Renal cortical epithelial cell (primary cell): ENCODE measurements at places on chromosomes 4 and X. TPM values are rescaled to one million over a fixed set of nuclear protein-coding genes. Genes with fewer than 3 reads are reported as not detected.

- no peak for DNase-seq
Measured at GRCh38 chrX:155259752-155260151, 4.5 kb downstream of the RAB39B start.

DNA sequence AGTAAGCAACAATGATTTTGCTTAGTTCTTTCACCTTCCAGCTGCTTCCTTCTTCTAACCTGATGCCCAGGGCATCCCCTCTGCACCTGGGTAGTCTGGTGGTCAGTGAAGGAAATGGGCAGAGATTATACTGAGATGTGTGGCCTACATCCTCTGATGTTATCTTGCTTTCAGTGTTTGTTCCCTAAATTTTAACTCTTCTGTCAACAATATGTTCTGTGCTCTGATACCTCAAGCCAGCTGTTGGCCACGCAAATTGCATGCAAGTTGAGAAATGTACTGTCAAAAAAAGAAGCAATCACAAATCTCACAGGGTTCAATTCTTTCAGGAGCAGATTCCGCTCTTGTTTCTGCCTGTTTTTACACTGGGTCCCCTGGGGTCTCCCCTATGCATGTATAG lies 73.8 kb downstream of the FBXW7 start:
- no peak for DNase-seq

DNA sequence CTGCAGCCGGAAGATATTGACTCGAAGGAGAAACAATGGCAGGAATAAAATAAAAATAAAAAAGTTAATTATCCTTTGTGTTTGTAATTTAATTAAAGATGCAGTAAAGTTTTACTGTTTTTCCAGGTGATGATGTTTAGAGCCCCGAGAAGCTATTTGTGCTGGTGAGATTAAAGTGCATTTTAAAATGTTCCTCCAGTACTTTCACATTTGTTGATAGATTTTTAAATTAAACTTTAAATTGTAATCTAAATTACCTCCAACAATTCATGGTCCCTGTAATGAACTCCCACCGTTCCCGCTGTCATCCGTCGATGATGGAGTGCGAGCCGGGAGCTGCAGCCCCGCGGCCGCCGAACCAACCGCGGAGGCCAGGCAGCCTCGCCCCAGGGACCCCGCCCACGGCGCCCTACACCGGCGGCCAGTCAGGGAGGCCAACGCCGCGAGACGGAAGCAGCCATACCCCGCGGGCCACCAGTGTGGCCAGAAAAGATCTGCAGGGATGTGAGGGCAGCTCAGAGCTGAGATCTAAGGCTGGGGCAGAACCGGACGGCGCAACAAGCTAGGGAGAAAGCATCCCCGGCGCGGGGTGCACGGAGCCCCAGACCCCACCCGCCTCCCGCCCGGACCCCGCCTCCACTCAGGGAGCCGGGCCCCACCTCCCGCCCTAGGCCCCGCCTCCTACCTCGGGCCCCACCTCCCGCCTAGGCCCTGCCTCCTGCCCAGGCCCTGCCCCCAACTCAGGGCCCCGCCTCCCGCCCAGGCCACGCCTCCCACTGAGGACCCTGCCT lies 104.0 kb downstream of the FAM53A start:
- DNase-seq, result no peak

GRCh38 chr4:64399313-64400109 lies 9.7 kb downstream of the TECRL start:
- no peak for DNase-seq

DNA sequence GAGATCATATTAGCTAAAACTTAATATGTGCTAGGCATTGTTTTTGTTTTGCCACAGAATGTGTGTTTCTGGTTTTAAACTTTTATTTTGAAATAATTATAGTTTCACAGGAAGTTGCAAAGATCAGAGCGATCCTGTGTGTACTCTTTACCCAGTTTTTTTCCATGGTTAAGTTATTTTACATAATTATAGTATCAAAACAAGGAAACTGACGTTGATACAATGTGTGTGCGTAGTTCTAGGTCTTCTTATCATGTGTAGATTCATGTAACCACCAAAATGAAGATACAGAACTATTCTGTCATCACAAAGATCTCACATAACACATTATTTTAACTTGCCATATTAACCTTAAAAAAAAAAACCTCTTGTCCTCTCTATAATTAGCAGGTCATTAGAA lies 69.2 kb downstream of the BLTP1 start:
- no peak for DNase-seq

- DNase-seq, result peak; percentile 84
Measured at GRCh38 chr4:73718375-73719373, 21.7 kb upstream of the CXCL8 start.

GRCh38 chr4:179478608-179479007 lies 2036.4 kb upstream of the AGA start:
- DNase-seq, result no peak

GRCh38 chrX:154548028-154548316 lies 552 bp downstream of the IKBKG start:
- DNase-seq, result no peak

- peak; percentile 35 for DNase-seq
Measured at GRCh38 chrX:105017641-105018040, 202.9 kb downstream of the TEX13A start.

DNA sequence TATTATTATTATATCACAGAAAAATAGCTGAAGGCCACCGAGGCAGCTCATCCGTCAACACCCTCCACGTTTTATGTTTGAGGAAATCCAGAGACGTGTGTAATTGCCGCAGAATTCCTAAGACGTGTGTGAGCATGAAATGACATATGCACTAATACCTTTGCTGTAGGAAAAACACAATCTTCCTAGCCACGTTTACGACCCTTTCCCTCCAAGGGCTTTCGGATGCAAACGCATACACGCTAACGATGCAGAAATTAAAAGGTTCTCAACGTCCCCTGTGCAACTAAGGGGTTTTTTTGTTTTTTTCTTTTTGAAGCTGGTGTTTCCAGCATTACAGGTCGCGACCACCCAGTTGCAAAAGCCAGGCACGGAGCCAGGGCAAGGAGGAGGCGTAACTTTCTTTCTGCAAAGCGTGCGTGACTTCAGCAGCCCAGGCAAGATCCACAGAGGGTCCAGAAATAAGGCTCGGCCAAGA lies 33.8 kb downstream of the CRLF2 start:
- no peak for DNase-seq

GRCh38 chrX:109774706-109775105 lies 41.6 kb upstream of the ACSL4 start:
- DNase-seq, result peak; percentile 86

DNA sequence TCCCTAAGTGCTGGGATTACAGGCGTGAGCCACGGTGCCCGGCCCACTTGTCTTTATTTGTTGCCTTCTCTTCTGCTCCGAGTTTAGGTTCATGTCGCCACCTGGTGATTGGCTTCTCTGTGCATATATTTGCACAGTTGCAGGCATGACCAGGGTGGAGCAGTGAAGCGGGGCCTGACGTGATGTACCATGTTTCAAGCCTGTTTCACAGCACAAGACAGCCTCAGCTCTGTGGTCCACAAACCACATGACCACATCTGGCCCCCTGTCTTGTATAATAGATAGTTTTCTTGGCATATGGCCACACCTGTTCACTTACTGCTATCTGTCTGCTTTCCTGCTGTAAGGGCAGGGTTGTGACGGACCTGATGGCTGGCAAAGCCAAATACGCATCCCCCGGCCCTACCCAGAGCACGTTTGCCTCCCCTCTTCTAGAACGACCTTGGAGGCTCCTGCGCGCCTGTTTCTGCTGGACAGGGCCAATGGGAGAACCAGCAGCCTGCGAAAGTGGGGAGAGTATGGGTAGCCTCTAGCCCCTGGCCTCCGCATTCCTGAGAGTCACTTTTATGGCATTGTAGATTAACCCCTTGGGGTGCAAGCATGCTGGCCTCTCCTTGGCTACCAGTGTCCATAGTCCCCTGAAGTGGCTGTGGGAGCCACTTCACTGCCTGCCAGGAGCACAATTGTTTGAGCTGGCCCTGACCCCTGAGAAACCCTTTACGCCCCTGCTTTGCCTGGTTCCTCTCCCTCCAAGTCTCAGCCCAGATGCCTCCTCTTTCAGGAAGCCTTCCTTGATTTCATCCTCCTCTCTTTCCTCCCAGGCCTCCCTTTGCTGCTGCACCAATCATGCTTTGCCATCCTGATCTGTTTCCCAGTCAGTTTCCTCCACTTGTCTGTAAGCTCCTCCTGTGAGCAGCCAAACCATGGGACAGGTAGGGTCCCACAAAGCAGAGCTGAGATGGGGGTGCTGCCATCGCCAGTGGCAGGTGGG lies 6.0 kb upstream of the SH3TC1 start:
- peak; percentile 64 for DNase-seq

The CFAP47 gene
- 0.35 and 1.6 TPM in 2 replicates for total RNA-seq

GRCh38 chr4:76596713-76597112 lies 161.7 kb downstream of the SHROOM3 start:
- DNase-seq, result no peak

DNA sequence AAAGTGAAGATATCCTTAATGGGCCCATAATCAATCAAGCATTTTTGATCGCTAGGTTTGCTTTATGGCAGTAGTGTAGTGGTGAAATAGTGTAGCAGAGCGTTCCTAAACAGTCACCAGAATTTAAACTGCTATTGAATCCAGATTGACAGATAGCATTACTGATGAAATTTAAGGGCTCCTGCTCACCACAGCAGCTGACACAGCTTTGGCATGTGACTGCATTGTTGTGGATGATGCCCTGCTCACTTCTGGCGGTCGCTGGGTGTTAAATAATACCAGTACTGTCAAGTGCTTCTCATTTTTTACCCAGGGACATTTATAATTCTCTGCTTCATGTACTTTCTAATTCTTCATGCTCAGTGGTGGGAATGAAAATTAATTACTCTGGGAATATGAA lies 102.0 kb upstream of the ARHGAP24 start:
- no peak for DNase-seq

DNA sequence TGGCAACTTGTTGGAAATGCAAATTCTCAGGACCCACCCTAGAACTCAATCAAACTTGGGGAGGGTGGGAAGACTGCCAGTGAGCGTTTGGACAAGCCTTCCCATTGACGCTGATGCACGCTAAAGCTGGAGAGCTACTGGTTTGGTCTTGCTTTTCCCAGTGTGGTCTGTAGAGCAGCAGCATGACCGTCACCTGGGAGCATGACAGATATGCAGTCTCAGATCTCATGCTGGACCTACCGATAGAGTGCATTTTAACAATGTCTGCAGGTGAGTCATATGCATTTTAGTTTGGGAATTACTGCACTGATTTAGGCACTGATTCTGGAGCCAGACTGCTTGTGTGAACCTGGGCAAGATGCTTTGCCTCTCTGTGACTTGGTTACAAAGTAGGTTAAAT lies 27.2 kb downstream of the HPF1 start:
- DNase-seq, result no peak

DNA sequence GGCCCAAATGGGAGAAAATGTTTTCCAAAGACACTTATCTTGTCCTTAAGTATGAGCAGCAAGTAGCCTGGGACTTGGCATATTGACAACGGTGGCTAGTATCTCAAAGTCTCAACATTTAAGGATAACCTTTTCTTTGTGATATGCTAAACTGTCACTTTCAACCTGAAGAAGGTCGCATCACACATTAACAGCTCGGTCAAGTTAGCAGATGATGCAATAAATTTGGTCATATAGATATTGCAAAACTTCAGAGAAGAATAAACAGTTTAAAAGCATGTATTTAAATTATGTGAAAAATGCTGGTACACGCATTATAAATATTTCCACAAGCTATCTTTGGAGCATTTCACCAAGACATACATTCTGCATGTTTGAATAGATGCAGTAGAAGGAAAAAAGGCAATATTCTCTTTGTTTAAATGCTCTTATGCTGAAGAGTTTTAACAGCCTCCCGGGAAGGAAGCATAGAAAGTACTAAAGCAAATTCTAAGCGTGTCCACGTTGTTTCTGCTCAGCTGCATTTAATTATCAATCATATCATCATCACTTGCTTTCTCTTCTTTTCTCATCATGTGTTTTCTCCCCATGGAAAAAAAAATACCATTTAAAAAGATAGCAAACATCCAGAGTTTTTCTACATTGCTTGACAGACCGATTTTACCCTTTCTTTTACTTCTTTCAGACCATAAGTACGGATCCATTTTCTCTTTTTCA lies 24.2 kb downstream of the ARHGAP6 start:
- no peak for DNase-seq

DNA sequence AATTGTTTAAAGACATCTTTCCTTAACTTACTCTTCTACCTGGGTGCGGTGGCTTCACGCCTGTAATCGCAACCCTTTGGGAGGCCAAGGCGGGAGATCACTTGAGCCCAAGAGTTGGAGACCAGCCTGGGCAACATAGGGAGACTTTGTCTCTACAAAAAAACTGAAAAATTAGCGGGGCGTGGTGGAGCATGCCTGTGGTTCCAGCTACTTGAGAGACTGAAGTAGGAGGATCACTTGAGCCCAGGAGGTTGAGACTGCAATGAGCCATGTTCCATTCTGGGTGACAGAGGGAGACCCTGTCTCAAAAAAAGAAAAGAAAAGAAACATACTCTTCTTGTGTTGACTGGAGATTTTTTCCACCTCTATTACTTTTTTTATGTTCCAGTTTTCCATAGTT lies 181.9 kb downstream of the RAPGEF2 start:
- no peak for DNase-seq

- peak; percentile 66 for DNase-seq
Measured at GRCh38 chr4:76758996-76759395, 138.9 kb downstream of the SOWAHB start.

- DNase-seq, result peak; percentile 80
Measured at GRCh38 chr4:85779165-85779564, 304.2 kb downstream of the ARHGAP24 start.

The IL3RA gene
- not detected in 2 replicates for total RNA-seq

The RTL9 gene
- 0.15 TPM in 1 of 2 replicates, not detected in the other for total RNA-seq

The UGT2A2 gene
- not detected in 2 replicates for total RNA-seq

DNA sequence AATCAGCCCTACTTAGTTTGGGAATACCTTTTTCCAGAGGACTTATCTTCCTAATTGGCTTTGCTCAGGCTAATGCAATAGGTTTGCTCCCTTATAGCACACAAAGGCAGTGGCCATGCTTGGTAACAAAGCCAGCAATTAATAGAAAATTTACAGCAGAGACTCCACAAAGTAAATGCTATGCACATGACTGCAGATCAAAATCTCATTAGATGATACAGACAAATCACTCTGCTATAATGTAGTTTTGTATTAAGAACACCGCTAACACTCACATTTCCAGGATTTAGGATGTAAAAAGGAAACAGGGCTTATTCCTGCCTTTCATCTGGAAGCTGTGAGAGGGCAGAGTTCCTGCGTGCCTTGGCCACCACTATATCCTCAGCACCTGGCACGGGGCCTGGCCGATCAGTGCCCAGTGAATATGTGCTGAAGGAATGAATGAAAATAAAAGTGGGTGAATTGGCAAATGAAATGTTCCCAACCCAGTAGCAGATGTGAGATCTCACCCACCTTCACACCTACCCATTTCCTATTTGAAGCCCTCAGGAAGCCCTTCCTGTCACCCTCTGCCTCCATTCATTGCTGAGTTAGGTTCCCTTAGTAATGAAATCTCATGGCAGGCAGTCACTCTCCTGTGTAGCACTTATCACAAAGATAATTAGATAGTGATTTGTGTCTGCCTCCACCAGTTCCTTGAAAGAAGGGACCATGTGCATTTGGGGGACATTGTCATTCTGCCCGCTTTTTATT lies 5.1 kb downstream of the SEPTIN6 start:
- DNase-seq, result no peak

- no peak for DNase-seq
Measured at GRCh38 chr4:107863416-107863815, 38.7 kb downstream of the SGMS2 start.
